Thoracic aorta (tissue), 2 donors: ENCODE measurements at places on chromosomes 1 and 21. TPM values are rescaled to one million over a fixed set of nuclear protein-coding genes. Genes with fewer than 3 reads are reported as not detected.

- DNase-seq, result no peak
These were observed 13.3 kb downstream of the PRSS38 start for GRCh38 chr1:227828786-227829185.

DNA sequence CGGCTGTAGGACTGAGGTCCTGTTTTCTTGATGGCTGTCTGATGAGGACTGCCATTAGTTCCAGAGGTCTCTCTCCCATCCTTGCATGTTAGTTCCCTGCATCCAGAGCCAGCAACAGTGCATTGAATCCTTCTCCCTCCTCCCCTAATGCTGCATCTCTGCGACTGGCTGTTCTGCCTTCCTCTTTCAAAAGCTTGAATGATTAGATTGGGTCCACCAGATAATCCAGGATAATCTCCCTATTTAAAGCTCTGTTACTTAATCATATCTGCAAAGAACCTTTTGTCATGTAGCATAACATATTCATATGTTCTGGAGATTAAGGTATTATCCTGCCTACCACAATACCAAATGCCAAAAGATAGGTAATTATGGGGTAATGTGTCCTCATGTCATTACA, 377.5 kb downstream of the GPATCH2 start:
- DNase-seq, result no peak

- no peak for DNase-seq
These were observed 58.9 kb downstream of the CD46 start for GRCh38 chr1:207810606-207811295.

LCE1B gene
- not detected for total RNA-seq

- DNase-seq, result no peak
These were observed 48.6 kb downstream of the CD34 start for GRCh38 chr1:207862241-207862787.

- DNase-seq, result no peak
These were observed 72.6 kb upstream of the IPO9 start for GRCh38 chr1:201756406-201756805.

GRCh38 chr1:7469255-7469938, 301.7 kb upstream of the VAMP3 start:
- no peak for DNase-seq

DNA sequence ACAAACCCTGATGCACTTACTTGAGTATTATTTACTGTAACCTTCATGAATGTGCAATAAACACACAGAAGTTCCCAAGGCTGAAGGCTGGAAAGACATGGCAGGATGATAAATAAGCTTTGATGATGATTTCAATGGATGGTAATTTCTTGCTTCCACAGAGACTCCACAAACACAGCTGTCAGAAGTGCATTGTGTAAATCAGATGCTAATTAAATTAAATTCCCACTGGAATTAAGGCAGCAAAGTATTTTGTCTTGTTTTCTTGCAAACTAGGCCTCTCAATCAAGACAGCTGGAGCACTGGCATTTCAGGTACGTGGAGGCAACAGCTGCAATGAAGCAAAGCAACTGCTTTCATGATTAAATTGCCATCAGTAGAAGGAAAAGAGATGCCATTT, 24.1 kb downstream of the FAM177B start:
- DNase-seq, result no peak

DNA sequence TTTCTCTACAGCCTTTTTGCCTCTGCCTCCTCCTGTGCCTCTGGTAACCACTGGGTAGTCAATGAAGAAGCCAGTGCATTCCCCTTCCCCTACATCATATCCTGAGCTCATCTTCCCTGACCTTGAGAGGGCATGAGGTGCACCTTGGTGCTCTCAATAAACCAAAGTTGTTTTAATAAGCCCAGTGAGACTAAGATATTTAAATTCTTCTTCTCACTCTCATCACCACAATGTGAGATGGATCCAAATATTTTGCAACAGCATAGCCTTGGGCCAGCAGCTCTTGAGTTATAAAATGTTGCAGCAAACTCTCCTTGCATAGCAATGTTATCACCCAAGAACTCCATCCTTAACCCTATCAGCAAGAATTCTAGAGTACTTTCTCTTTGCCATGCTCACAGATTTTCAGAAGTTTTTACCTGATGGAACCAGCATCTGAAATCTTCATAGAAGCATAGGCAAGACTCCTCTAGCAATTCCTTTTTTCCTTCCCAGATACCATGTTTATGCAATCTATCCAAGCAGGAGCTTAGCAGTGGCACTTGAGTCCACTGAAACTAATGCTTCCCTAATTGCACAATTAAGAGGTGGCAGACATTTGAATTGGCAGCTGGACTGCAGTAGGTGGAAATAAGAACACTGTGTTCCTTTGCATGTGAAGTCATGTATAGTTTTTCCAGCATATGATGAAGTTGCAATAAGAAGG, 36.8 kb downstream of the CDC7 start:
- no peak for DNase-seq

DNASE2B gene
- total RNA-seq, result not detected

TMEM52 gene
- total RNA-seq, result not detected

- no peak for DNase-seq
These were observed 33.0 kb downstream of the KANK4 start for GRCh38 chr1:62285984-62286785.

DNA sequence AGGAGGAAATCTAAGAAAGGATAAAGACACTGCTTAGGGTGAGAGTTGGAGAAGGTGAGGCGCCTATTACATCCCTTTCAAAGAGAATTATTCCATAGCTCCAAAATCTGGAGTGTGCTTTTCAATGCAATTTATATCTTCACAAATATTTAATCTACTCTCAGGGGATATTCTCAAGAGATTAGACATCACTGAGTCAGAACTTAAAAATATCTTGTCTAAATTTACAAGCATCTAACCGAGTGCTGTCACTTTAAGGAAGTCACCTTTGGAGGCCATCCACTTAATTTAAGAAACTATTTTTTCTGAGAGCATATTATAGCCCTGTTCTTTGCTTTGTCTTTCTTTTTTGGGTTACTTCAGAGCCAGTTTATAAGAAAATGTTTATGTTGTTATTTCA, 134.6 kb downstream of the TNFSF18 start:
- no peak for DNase-seq

VHLL gene
- not detected for total RNA-seq
